ENCODE measurements at places on chromosomes 3 and 15. TPM values are rescaled to one million over a fixed set of nuclear protein-coding genes. Genes with fewer than 3 reads are reported as not detected.

- DNase-seq: no peak
Measured at GRCh38 chr3:90253131-90253530, 1145.7 kb downstream of the EPHA3 start.

GRCh38 chr15:69673291-69673881 is 220.8 kb downstream of the RPLP1 start:
- DNase-seq: no peak

DNA sequence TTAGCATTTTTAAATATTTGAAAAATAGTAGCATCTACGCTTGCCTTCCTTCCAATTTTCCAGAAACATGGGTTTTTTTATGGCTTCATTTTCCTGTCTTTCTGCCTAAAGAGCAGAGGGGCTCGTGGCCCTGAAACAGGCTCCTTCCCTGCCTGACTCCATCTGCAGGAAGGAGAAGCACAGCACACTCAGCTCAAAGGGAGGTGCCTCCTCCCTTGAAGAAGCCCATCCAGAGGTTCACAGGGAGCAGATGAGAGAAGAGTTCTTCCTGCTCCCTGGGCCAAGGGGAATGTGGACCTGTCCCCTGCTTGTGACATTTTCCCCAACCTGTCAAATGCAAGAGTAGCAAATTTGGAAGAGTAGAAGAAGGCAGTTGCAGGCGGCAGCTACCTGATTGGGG is 55.8 kb downstream of the BBX start:
- DNase-seq: no peak

GRCh38 chr3:16103472-16103871 is 71.0 kb upstream of the GALNT15 start:
- peak; percentile 79 for DNase-seq

- DNase-seq: peak; percentile 65
Measured at GRCh38 chr3:194801461-194802432, 116.1 kb downstream of the FAM43A start.

- no peak for DNase-seq
Measured at GRCh38 chr3:132605374-132605792, 8.3 kb downstream of the ACKR4 start.

DNA sequence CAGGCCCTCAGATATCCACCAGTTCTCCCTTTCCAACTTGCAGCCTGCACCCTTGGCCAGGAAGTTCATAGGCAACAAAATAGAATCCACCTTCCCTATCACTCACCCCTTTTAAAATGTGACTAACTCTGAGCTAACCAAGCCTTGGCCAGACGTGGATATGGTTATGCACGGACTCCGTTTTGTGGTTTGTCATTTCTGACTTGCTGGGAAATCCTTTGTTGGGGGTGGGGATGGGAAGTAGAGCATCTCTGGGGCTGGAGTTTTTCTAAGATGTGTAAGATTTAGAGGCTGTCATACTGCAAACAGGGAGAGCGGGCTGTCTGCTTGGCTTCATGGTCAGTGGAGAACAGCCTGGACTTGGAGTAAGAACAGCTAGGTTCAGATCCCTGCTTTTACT is 62.6 kb downstream of the SMAD3 start:
- peak; percentile 94 for DNase-seq

- no peak for DNase-seq
Measured at GRCh38 chr3:46661776-46662766, 31.4 kb downstream of the ALS2CL start.

DNA sequence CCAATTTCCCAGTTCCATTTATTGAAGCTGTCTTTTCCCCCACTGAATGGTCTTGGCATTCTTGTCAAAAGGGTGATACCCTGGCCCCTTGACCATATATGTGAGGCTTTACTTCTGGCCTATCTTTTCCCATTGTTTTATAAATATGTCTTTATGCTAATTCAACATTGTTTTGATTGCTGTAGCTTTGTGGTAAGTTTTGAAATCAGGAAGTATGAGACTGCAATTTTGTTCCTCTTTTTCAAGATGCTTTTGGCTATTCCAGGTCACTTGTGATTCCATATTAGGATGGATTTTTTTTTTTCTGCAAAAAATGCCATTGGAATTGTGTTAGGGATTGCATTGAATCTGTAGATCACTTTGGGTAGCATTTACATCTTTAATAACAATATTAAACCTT is 141.2 kb upstream of the MANF start:
- DNase-seq: no peak

GRCh38 chr15:31957581-31957980 is 72.7 kb upstream of the CHRNA7 start:
- no peak for DNase-seq

TMCO5A gene
- not detected for total RNA-seq

GP9 gene
- not detected for total RNA-seq

GRCh38 chr3:179961703-179962078 is 75.0 kb downstream of the PEX5L start:
- DNase-seq: no peak
